Stimulated activated naive B cell treated with anti-CD40 and anti-IgM and Interleukin-4, amounts not matched to agents 10 μg/mL and 1 μg/mL and 100 μg/mL, for 72 hours (primary cell): ENCODE measurements at places on chromosomes 16 and 17.

DNA sequence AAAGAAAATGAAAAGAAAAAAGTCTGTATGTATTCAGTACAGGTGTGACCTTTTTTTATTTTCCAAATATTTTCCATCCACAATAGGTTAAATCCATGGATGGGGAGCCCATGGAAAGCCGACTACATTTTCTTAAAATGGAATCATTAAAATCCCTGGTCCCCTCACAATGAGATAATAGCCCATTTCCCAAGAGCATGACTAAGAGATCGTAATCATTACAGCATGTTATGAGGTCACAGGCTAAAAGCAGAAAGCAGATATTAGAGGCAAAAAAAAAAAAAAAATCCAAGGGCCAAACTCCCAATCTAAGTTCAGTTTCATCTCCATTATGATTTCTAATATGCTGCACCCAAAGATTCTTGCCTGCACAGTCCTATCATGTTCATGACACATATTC, 44.7 kb downstream of the CYTH1 start:
- peak overlapping the region; percentile 93 for H3K27ac ChIP-seq
- peak overlapping the region; percentile 94 for H3K4me3 ChIP-seq
- peaks cover 49% of the 10 kb centered on the region for H3K4me1 ChIP-seq
- peaks cover 49% of the 10 kb centered on the region for H3K36me3 ChIP-seq

GRCh38 chr17:45677770-45678169, 106.3 kb upstream of the CRHR1 start:
- H3K36me3 ChIP-seq: no peaks in the 10 kb centered on the region
- no peaks in the 10 kb centered on the region for H3K4me1 ChIP-seq
- no peak overlapping the region for H3K27ac ChIP-seq
- DNase-seq: no peak

DNA sequence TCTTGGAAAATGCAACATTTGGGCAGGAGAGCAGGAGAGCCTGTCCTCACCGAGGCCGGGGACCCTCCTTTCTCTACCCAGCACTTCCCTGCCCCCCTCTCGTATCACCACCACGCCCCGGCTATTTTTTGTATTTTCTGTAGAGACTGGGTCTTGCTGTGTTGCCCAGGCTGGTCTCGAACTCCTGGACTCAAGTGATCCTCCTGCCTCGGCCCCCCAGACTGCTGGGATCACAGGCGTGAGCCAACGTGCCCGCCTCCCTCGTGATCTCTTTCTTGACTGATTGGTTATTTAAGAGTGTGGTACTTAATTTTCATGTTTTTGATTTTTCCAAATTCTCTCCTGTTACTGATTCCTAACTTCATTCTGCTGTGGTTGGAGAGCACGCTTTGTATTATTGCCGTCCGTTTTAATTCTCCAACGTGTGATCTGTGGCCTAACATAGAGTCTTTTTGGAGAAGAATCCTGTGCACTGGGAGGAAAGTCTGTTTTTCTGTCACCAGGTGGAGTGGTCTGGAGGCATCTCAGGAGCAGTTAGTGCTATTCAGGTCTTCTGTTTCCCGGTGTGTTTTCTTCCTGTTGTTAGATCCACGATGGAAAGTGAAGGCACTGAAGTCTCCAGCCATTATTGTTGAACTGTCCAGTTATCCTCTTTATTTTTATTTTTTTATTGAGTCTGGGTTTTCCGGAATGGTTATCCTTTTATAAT, 40.4 kb downstream of the ZNF778 start:
- H3K27ac ChIP-seq: peak overlapping the region; percentile 88
- peak overlapping the region; percentile 80 for H3K4me3 ChIP-seq
- peaks cover 9% of the 10 kb centered on the region for H3K36me3 ChIP-seq
- DNase-seq: no peak
- H3K4me1 ChIP-seq: peaks cover 27% of the 10 kb centered on the region

DNA sequence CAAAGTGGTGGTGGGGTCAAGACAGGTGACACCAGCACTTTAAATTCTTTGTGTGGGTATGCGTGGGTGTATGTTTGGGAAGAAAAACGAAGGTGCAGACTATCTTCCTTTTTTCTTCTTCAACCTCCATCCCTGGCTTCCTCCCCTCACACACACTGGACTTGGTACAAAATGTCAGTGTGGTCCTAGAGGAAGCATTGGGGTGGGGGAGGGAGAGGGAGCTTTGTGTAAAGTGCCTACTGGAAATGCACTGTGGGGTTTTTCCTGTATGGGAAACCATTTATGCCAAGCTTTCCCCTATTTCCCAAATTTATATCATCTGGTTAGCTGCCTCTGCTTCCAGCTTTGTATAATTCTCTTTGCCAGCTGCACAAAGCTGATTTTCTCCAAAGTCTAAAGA, 44.4 kb downstream of the SLFN12L start:
- no peak overlapping the region for H3K27ac ChIP-seq
- DNase-seq: no peak
- peaks cover 21% of the 10 kb centered on the region for H3K4me1 ChIP-seq
- no peak overlapping the region for H3K4me3 ChIP-seq

DNA sequence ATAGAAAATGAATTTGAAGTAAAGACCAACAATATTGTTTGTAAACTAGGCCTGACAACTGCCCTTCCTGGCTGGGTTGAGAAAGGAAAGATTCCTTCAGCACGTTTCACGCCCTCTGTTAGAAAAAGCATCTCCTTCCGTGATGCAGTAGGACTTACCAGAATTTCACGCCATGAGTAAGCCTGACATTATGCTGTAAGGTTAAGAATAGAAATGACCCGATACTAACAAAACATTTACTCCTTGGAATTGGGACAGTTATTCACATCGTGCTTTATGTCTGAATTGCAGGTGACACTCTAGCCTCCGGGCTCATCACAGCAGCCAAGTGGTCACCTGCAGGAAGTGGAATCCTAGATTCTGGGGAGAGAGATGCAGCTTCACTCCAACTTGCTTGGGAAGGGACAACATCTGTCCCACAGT, 17.5 kb downstream of the MARCHF10 start:
- peaks cover 14% of the 10 kb centered on the region for H3K4me1 ChIP-seq
- no peak overlapping the region for H3K27ac ChIP-seq
- peaks cover 9% of the 10 kb centered on the region for H3K27me3 ChIP-seq
- no peak for DNase-seq

DNA sequence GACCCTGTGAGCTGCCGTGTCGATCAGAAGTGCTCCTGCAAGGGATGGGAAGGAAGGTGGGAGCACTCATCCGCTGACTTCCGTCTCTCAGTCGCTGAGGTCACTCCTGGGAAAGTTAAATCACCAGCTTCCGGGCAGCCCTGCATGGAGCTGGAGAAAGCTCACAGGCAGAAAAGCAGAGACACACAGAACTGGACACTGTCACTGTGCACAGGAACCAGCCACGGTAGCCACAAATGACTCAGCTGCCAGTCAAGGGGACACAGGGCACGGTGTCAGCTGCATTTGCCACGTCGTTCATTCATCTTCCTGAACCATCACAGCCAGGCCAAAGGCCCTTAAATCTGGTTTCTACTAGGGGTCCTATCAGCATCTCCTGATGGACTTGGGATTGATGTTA, 226.4 kb upstream of the PSMD7 start:
- no peak overlapping the region for H3K4me3 ChIP-seq
- H3K4me1 ChIP-seq: no peaks in the 10 kb centered on the region
- no peak for DNase-seq
- H3K36me3 ChIP-seq: peaks cover 1% of the 10 kb centered on the region
- H3K27ac ChIP-seq: no peak overlapping the region

GRCh38 chr16:13307255-13307654, 405.9 kb downstream of the SHISA9 start:
- DNase-seq: no peak
- H3K36me3 ChIP-seq: no peaks in the 10 kb centered on the region
- H3K4me1 ChIP-seq: no peaks in the 10 kb centered on the region
- H3K27me3 ChIP-seq: peaks cover 4% of the 10 kb centered on the region

DNA sequence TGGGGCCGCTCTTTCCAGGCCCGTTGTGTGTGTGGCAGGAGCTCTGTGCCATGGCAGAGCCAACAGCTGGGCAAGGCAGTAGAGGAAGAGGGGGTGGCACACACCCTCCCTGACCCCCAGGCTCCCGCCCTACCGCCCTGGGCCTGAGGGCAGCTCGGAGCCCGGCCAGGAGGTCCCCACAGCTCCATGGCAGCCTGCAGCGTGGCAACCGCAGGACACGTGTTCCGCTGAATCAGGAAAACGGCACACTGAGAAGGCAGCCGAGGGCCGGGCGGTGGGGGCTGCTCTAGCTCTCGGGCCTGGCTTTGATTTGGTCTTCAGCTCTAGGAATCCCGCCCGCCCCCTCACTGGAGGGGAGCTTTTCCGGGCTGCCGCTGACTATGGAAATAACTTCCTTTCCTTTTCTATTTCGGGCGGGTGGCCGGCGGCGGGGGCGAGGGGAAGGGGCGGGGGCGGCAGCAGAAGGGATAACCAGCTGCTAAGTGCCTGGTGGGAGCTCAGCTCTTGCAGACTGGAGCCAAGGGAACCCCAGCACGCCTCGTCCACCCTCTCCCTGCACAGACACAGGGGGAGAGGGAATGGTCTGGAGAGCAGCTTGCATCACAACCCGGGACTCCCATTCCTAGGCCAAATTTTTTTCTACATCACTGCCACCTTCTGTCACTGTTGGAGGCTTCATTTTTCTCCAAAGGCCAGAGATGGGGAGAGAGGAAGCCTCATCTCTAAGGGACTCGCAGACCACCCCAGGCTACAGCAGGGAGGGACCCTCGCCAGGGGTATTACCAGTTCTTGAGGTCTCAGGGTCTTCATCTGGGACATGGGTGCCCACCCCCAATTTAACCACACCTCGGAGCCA, 24.8 kb upstream of the MRPS23 start:
- H3K4me3 ChIP-seq: peak overlapping the region; percentile 50
- H3K4me1 ChIP-seq: peaks cover 31% of the 10 kb centered on the region
- DNase-seq: no peak
- H3K27ac ChIP-seq: no peak overlapping the region

DNA sequence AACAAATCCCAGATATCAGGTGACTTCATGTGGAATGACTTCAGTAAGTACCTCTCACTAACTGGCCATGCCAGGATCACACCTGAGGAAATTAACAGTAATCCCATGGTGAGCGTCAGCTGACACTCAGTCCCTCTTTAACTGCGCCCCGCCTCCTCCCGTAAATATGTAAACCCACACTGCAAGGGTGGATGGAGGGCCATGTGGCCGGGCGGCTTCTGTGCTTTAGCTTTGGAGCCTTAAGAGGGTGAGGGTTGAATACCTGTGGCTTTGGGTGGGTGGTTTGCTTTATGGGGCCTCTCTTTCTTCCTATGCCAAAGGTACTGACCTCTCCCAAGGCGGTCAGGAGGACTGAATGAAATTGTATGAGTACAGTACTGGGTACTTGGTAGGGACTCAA, 141.7 kb downstream of the MRM1 start:
- H3K4me3 ChIP-seq: no peak overlapping the region
- H3K36me3 ChIP-seq: no peaks in the 10 kb centered on the region
- H3K4me1 ChIP-seq: no peaks in the 10 kb centered on the region
- H3K27me3 ChIP-seq: peaks cover 33% of the 10 kb centered on the region

GRCh38 chr16:622920-623280, 7.9 kb upstream of the WFIKKN1 start:
- no peak overlapping the region for H3K27ac ChIP-seq
- H3K4me1 ChIP-seq: no peaks in the 10 kb centered on the region
- peaks cover 12% of the 10 kb centered on the region for H3K36me3 ChIP-seq
- DNase-seq: no peak
- H3K4me3 ChIP-seq: no peak overlapping the region

DNA sequence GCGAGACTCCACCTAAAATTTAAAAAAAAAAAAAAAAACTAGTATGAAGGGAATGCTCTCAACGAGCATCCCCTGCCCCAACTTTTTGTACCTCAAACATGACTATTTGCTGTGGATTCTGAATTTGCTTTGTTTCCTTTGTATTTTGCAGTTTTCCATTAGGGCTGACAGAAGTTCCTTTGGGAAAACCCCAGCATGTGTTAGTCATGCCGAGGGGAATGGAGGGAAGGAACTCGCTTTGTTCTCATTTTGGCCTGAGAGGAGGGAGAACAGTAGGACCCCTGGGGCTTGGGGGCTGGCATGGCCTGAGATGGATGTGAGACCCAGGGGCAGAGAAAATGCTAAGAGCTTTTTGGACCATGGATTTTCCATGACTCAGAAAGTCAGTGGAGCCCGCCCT, 20.5 kb downstream of the KRT9 start:
- H3K4me1 ChIP-seq: peaks cover 24% of the 10 kb centered on the region
- peaks cover 9% of the 10 kb centered on the region for H3K36me3 ChIP-seq
- peaks cover 62% of the 10 kb centered on the region for H3K27me3 ChIP-seq

DNA sequence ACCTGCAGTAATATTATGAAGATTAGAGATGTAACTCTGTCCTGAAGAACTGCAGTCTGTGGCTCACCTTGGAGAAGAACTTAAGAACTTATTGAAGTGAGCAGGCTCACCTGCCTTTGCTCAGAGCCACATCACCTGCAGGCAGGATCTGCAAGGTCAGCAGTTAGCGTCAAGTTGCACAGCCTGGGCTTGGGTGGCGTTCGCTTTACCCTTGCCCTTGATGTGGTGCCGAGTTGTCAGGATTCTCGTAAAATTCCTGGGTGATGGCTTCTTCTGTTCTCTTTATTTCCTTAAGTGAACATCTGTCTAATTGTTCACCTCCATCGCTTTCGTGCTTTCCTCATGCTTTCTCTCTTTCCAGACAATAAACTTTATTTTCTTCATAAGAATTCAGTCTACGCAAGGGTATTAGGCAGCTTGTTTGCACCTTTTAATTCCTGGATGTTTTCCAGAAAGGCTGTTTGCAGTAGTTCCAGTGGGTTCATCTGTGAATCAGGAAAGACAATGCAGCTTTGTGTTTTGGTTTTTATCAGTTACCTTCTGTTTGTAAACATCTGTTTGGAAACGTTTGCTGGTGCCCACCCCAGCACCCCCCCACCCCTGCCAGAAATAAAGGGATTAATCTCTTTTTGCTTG, 254.3 kb downstream of the WWOX start:
- no peak for DNase-seq
- H3K27ac ChIP-seq: no peak overlapping the region
- no peaks in the 10 kb centered on the region for H3K36me3 ChIP-seq
- no peaks in the 10 kb centered on the region for H3K27me3 ChIP-seq
- no peak overlapping the region for H3K4me3 ChIP-seq

GRCh38 chr17:83088909-83089308, 9.5 kb downstream of the METRNL start:
- H3K27ac ChIP-seq: no peak overlapping the region
- H3K36me3 ChIP-seq: peaks cover 41% of the 10 kb centered on the region
- H3K27me3 ChIP-seq: no peaks in the 10 kb centered on the region
- peaks cover 8% of the 10 kb centered on the region for H3K4me1 ChIP-seq

- no peaks in the 10 kb centered on the region for H3K4me1 ChIP-seq
- H3K36me3 ChIP-seq: no peaks in the 10 kb centered on the region
- no peak overlapping the region for H3K4me3 ChIP-seq
- DNase-seq: no peak
- peaks cover 23% of the 10 kb centered on the region for H3K27me3 ChIP-seq
Measured at GRCh38 chr17:79645022-79645776, 34.3 kb upstream of the RBFOX3 start.

DNA sequence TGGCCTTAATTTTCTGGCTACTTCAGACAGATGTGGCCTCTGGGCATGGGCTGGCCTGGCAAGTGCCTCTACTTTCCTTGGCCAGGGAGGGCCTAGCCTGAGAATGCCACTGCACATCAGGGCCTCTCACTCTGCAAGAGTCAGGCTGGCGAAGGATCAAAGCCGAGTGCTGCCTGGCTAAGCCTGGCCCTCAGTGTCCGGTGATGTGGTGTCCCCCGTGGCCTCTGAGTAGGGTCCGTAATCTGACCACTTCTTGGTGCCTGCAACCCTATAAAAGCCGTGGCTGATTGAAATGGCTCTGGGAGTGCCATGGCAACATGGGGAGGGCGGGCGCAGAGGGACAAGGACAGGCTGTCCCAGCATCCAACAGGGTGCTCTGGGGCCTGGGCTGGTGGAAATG, 30.2 kb downstream of the TBX4 start:
- H3K27ac ChIP-seq: no peak overlapping the region
- peaks cover 34% of the 10 kb centered on the region for H3K27me3 ChIP-seq
- H3K36me3 ChIP-seq: no peaks in the 10 kb centered on the region
- DNase-seq: no peak
- no peak overlapping the region for H3K4me3 ChIP-seq
